ENCODE measurements at places on chromosomes 5 and 9.

- DNase-seq: no peak
These were observed 105.8 kb downstream of the TTLL11 start for GRCh38 chr9:121987314-121987713.

GRCh38 chr9:120913647-120914264 is 12.8 kb downstream of the TRAF1 start:
- DNase-seq: peak; percentile 48

DNA sequence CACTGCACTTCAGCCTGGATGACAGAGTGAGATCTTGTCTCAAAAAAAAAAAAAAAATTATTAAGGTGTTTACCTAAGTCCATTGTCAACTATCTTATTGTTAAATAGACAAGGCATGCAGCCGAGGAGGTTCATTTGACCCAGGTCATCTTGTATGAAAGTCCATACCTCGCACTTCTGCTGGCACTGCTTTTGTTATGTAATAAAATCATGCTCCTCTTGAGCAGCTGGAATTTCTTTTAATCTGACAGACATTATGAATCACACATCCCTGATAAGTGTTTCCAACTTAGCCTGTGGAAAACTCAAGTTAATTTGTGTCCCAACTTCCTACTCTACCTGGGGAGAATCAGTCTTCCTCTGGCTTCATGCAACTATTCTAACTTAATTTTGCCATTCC is 315.6 kb upstream of the KLF4 start:
- DNase-seq: no peak

- DNase-seq: no peak
These were observed 346.9 kb downstream of the ZSWIM6 start for GRCh38 chr5:61678966-61679365.

- no peak for DNase-seq
These were observed 99.2 kb downstream of the UHRF2 start for GRCh38 chr9:6512085-6512657.

DNA sequence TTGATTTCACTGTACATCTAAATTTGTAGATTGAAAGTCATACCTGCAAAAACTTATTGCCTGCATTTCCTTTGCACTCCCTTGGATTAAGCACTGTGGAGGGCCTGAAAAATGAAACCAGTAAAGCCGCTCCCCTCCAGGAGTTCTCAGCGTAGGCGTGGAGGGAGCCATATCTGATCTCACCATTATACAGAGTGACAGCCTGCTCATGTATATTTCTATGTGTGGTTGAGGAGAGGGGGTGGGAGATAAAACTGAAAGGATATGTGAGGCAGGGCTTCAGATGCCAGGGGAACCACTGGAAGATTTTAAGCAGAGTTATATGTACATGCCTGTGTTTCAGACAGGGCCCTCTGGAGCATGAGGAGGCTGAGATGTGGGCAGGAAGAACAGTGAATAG is 303.0 kb downstream of the MSX2 start:
- DNase-seq: no peak

GRCh38 chr9:112858625-112859147 is 32.0 kb downstream of the SLC46A2 start:
- DNase-seq: no peak

GRCh38 chr5:134249469-134250379 is 23.9 kb upstream of the PPP2CA start:
- DNase-seq: peak; percentile 10

DNA sequence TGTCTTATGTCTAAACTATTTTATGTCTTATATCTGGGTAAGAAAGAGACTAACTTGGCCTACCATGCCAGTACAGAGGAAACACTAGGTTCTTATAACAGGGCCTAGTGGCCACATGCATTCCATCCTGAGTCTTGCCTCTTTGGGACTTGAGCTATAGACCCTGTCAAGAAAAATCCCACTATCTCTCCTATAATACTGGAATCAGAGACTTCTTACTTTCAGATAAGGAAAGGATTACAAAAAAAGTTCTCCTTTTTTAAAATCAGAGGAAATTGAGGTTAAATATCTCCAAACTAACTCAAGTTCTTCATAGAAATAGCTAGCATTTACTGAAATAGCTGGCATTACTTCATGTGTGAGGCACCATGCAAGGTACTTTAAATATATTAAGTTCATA is 34.3 kb downstream of the PTGER4 start:
- no peak for DNase-seq

DNA sequence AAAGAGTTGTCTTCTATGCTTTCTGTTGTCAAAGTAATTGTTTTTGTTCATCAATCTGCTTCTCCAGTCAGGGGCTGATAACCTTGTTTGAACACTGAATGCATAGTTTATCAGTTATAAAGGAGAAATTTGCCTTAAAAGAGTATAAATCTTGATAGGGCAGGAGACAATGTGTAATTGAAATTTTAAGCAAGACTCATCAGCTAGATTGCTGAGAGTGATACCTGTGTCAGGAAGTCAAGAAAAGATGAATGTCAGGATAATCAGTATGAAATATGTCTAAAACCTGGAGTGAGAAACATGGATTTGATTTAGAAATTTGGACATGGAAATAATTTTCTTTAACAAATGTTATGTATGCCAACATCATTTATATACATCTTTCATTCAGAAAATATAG is 1258.1 kb downstream of the EFNA5 start:
- DNase-seq: no peak

- no peak for DNase-seq
These were observed 9.0 kb downstream of the FCN1 start for GRCh38 chr9:134908524-134909309.
